ENCODE measurements at places on chromosomes 4 and X.

- DNase-seq = no peak
- H3K4me1 ChIP-seq = no peaks in the 10 kb centered on the region
- no peak overlapping the region for H3K27ac ChIP-seq
- H3K27me3 ChIP-seq = peaks cover 12% of the 10 kb centered on the region
- H3K4me3 ChIP-seq = no peak overlapping the region
- no peaks in the 10 kb centered on the region for H3K36me3 ChIP-seq
Measured at GRCh38 chrX:39665830-39666518, 431.8 kb downstream of the BCOR start.

- no peaks in the 10 kb centered on the region for H3K27me3 ChIP-seq
- no peak overlapping the region for H3K27ac ChIP-seq
- no peaks in the 10 kb centered on the region for H3K4me1 ChIP-seq
- H3K36me3 ChIP-seq = no peaks in the 10 kb centered on the region
Measured at GRCh38 chr4:14920237-14920636, 82.0 kb upstream of the CPEB2 start.

- H3K27me3 ChIP-seq = no peaks in the 10 kb centered on the region
- no peak for DNase-seq
- no peaks in the 10 kb centered on the region for H3K4me1 ChIP-seq
Measured at GRCh38 chr4:23117826-23118225, 425.1 kb downstream of the GBA3 start.

DNA sequence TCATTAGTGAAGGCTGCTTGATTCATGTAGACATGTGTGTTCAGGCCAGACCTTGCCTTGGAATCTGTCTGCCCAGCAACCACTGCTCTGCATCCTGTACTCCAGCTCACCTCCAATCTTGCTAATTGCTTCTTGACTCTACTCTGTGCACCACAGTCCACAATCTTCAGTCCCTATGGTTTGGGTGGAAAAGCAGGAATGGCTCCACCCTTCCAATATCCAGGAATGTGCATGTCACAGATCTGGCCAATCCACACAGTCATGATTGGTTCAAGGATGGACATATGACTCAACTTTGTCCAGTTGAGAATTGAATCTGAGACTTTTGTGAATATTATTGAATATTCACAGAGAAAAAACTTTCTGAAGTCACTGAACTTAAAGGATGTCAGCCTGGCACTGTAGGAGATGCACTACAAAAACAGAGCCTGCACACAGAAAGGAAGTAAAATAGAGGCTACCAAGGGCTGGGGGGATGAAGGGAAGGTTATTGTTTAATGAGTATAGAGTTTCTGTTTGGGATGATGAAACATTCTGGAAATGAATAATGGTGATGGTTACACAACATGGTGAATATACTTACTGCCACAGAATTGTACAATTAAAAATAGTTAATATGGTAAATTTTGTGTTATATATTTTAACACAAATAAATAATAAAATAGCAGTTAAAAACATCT is 161.3 kb upstream of the USP38 start:
- no peak overlapping the region for H3K4me3 ChIP-seq
- no peak overlapping the region for H3K27ac ChIP-seq
- H3K36me3 ChIP-seq = no peaks in the 10 kb centered on the region
- H3K27me3 ChIP-seq = no peaks in the 10 kb centered on the region
- H3K4me1 ChIP-seq = no peaks in the 10 kb centered on the region
- DNase-seq = no peak

GRCh38 chr4:5619913-5620625 is 88.3 kb downstream of the EVC2 start:
- H3K27me3 ChIP-seq = no peaks in the 10 kb centered on the region
- no peaks in the 10 kb centered on the region for H3K36me3 ChIP-seq
- no peaks in the 10 kb centered on the region for H3K4me1 ChIP-seq
- H3K27ac ChIP-seq = no peak overlapping the region
- H3K4me3 ChIP-seq = no peak overlapping the region

DNA sequence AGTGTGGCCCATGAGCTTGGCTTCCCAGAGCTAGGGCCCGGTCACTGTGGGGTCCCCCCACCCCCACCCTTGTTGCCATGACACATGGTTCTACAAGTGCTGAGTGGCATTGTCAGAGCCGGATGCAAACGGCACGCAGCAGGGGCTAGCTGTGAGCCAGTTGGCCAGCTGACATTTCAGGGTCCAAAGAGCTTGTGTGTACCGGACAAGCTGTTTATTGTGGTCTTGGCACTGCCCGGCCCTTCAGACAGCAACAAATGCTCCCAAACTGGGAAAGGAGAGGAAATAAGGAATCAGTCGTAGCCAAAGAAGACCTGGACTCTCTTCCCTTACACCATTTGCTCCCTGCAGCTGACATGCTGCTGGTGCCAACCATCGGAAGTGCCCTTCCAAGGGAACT is 36.8 kb downstream of the TSC22D3 start:
- H3K4me1 ChIP-seq = peaks cover 44% of the 10 kb centered on the region
- no peak for DNase-seq
- H3K27ac ChIP-seq = peak overlapping the region; percentile 95
- no peaks in the 10 kb centered on the region for H3K36me3 ChIP-seq
- no peak overlapping the region for H3K4me3 ChIP-seq

GRCh38 chr4:71081192-71081591 is 87.7 kb downstream of the DCK start:
- peaks cover 3% of the 10 kb centered on the region for H3K27me3 ChIP-seq
- no peaks in the 10 kb centered on the region for H3K36me3 ChIP-seq
- no peak overlapping the region for H3K4me3 ChIP-seq
- no peaks in the 10 kb centered on the region for H3K4me1 ChIP-seq
- no peak overlapping the region for H3K27ac ChIP-seq

DNA sequence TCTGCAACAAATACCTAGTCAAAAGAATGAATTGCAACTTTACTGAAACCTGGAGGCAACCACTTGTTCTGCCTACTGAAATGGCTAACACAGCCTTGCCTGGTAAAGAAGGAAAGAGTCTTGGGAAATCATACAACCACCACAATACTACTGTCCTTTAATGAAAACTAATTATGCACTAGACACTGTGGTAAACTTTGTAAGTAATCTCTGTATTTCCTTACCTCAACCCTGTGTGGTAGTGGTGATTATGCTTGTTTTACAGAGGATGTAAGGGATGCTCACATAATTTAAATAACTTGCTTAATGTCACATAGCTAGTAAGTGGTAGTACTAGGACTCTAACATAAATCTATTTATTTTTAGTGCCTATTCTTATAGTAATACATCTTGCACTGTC is 44.7 kb downstream of the TMEM156 start:
- H3K27me3 ChIP-seq = no peaks in the 10 kb centered on the region
- H3K4me3 ChIP-seq = no peak overlapping the region
- no peak overlapping the region for H3K27ac ChIP-seq

- H3K27me3 ChIP-seq = no peaks in the 10 kb centered on the region
- DNase-seq = no peak
- H3K4me1 ChIP-seq = no peaks in the 10 kb centered on the region
- H3K4me3 ChIP-seq = no peak overlapping the region
- H3K27ac ChIP-seq = no peak overlapping the region
Measured at GRCh38 chr4:171985129-171985528, 171.9 kb downstream of the GALNTL6 start.

GRCh38 chr4:8334786-8335460 is 65.4 kb downstream of the HTRA3 start:
- no peak overlapping the region for H3K27ac ChIP-seq
- H3K4me3 ChIP-seq = no peak overlapping the region
- H3K36me3 ChIP-seq = no peaks in the 10 kb centered on the region
- no peaks in the 10 kb centered on the region for H3K27me3 ChIP-seq

- DNase-seq = no peak
- H3K4me3 ChIP-seq = no peak overlapping the region
- no peak overlapping the region for H3K27ac ChIP-seq
- no peaks in the 10 kb centered on the region for H3K36me3 ChIP-seq
Measured at GRCh38 chr4:62627671-62628070, 1427.5 kb downstream of the ADGRL3 start.

DNA sequence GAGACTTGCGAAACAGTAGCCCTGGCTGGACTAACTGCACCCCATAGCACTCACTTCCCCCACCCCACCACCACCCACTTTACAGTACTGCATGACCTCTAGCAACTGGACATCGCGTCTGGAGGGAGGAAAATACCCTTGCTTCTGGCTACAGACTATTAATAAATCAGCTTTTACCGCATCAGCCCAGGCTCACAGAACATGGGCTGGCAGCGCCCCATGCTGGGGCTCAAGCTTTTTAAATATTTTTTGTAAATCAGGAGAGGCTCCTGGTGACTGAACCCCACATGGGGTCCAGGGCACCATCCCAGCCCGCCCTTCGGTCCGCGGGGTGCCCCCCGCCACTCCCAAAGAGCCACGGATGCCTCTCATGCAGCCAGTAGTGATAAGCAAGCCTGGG is 2.7 kb downstream of the HS6ST2 start:
- no peak overlapping the region for H3K4me3 ChIP-seq
- no peak overlapping the region for H3K27ac ChIP-seq
- peaks cover 39% of the 10 kb centered on the region for H3K27me3 ChIP-seq
- peaks cover 4% of the 10 kb centered on the region for H3K4me1 ChIP-seq
- DNase-seq = no peak
- H3K36me3 ChIP-seq = no peaks in the 10 kb centered on the region

- no peaks in the 10 kb centered on the region for H3K36me3 ChIP-seq
- no peaks in the 10 kb centered on the region for H3K27me3 ChIP-seq
- H3K4me1 ChIP-seq = no peaks in the 10 kb centered on the region
- DNase-seq = no peak
- H3K27ac ChIP-seq = peak overlapping the region; percentile 85
Measured at GRCh38 chrX:41921492-41922430, 1.6 kb downstream of the CASK start.

DNA sequence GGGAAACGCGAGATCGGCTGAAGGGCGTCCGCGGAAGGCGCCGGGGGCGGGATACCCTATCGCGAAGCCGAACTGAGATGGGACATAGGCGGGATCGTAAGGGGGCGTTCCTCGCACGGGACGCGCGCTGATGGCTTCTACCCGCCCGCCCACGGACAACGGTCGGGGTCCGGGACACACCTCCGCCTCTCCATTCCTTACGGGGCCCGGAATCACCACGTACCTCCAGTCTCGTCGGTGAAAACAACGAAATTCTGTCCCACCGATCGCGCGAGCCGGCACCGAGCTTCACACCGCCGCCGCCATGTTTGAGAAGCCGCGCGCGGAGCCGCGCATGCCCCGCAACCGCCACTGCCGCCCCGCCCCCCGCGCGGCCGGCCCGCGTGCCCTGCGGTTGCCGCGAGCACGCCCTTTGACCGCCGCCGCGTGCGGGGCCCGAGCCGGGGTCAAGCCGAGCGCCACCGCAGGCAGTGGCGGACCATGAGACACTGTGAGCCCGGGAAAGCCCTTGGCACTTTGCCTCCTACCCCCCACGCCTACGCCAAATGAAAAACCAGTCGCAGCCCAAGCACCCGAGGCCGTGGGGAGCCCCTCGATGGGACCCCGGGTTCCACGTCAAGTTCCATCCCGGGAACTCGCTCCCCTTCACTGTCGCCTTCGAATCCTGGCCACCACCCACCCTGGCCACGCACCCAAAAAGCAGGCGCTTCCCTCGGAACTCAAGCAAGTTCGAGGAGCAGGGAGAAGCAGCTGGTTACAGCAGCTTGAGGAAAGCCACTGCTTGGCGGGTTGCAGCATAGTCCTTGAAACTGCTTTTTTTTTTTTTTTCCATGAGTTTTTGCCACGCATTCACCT is at the start of gene SCML2:
Gene SCML2, minus strand, starts transcription at position 320 of the 855 bp plus-strand sequence. CDS start 20,617 bp downstream, outside the sequence.
- no peaks in the 10 kb centered on the region for H3K4me1 ChIP-seq
- H3K4me3 ChIP-seq = no peak within 1 kb of the TSS
- DNase-seq = peak; percentile 50
- no peaks in the 10 kb centered on the region for H3K36me3 ChIP-seq
- H3K27me3 ChIP-seq = peaks cover 9% of the 10 kb centered on the region
- H3K27ac ChIP-seq = peak within 1 kb of the TSS; percentile 70

Measured in adrenal gland (tissue), 19 donors.